ENCODE measurements at places on chromosomes 6 and 20. TPM values are rescaled to one million over a fixed set of nuclear protein-coding genes. Genes with fewer than 3 reads are reported as not detected.

Gene VSTM2L
- 14.1 TPM for total RNA-seq

Gene MAP3K7
- total RNA-seq, result 22.0 TPM

Gene SPATA25
- 1.1 TPM for total RNA-seq

Gene JPH2
- total RNA-seq, result 4.6 TPM

Gene POM121L2
- not detected for total RNA-seq

Gene RAET1E
- not detected for total RNA-seq

Gene DPPA5
- total RNA-seq, result not detected

Gene OR2B6
- not detected for total RNA-seq

Gene FRS3
- total RNA-seq, result 5.9 TPM

Gene KCNK17
- total RNA-seq, result 5.5 TPM

Gene MEI4
- total RNA-seq, result not detected

Gene CLPSL1
- not detected for total RNA-seq

Gene IMPG1
- not detected for total RNA-seq

Gene C6orf52
- 1.3 TPM for total RNA-seq

Gene ELOVL4
- 0.24 TPM for total RNA-seq

- H3K4me1 ChIP-seq, result no peaks in the 10 kb centered on the region
- no peak for DNase-seq
- H3K27ac ChIP-seq, result no peak overlapping the region
- no peaks in the 10 kb centered on the region for H3K27me3 ChIP-seq
- H3K36me3 ChIP-seq, result no peaks in the 10 kb centered on the region
Measured at GRCh38 chr6:122374307-122374706, 25.1 kb upstream of the HSF2 start.

- no peaks in the 10 kb centered on the region for H3K4me1 ChIP-seq
- no peaks in the 10 kb centered on the region for H3K27me3 ChIP-seq
- H3K36me3 ChIP-seq, result peaks cover 40% of the 10 kb centered on the region
- DNase-seq, result no peak
- no peak overlapping the region for H3K4me3 ChIP-seq
Measured at GRCh38 chr6:129617986-129618385, 92.0 kb downstream of the ARHGAP18 start.

GRCh38 chr20:50020288-50020687 lies 37.5 kb downstream of the SNAI1 start:
- no peaks in the 10 kb centered on the region for H3K36me3 ChIP-seq
- no peak overlapping the region for H3K27ac ChIP-seq
- no peak overlapping the region for H3K4me3 ChIP-seq
- DNase-seq, result no peak

DNA sequence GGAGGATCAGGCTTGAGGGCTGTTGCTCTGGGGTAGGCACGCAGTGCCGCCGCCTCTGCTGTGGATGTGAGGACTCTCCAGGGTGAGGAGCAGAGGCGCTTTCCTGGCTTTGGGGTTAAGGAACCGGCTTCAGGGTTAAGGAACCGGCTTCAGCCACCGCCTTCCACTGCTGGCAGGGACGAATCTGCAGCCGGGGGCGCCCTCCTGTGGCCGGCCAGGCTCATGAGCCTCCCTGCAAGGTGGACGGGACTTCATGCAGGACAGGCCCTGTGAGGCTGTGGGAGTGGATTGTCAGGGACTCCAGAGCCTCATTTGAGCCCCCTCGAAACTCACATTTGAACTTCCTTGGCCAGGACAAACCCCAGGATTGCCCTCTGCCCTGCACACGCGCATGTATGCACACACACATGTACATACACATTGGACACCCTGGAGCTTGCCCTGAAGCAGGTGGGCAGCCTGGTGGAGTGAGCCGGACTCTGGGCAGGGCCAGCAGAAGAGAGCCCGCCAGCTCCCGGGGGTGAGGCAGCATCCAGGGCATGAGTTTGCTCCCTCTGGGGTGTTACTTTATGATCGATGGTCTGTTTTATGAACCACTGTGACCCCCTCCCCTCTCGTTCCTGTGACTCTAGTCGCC lies 146.9 kb downstream of the PHACTR3 start:
- H3K36me3 ChIP-seq, result no peaks in the 10 kb centered on the region
- DNase-seq, result peak; percentile 78
- H3K4me1 ChIP-seq, result peaks cover 16% of the 10 kb centered on the region
- H3K27ac ChIP-seq, result no peak overlapping the region
- H3K27me3 ChIP-seq, result peaks cover 50% of the 10 kb centered on the region

- peak overlapping the region; percentile 28 for H3K27ac ChIP-seq
- no peaks in the 10 kb centered on the region for H3K36me3 ChIP-seq
- H3K27me3 ChIP-seq, result no peaks in the 10 kb centered on the region
- no peak overlapping the region for H3K4me3 ChIP-seq
- DNase-seq, result no peak
Measured at GRCh38 chr6:108608453-108609275, 47.9 kb downstream of the FOXO3 start.

- no peaks in the 10 kb centered on the region for H3K36me3 ChIP-seq
- H3K4me3 ChIP-seq, result no peak overlapping the region
- H3K27me3 ChIP-seq, result peaks cover 3% of the 10 kb centered on the region
- peaks cover 28% of the 10 kb centered on the region for H3K4me1 ChIP-seq
- H3K27ac ChIP-seq, result no peak overlapping the region
Measured at GRCh38 chr20:38880952-38881735, 45.1 kb upstream of the FAM83D start.

- no peak overlapping the region for H3K27ac ChIP-seq
- H3K27me3 ChIP-seq, result no peaks in the 10 kb centered on the region
- peaks cover 9% of the 10 kb centered on the region for H3K4me1 ChIP-seq
- no peak overlapping the region for H3K4me3 ChIP-seq
- H3K36me3 ChIP-seq, result peaks cover 78% of the 10 kb centered on the region
Measured at GRCh38 chr6:160042014-160042773, 73.3 kb downstream of the IGF2R start.

DNA sequence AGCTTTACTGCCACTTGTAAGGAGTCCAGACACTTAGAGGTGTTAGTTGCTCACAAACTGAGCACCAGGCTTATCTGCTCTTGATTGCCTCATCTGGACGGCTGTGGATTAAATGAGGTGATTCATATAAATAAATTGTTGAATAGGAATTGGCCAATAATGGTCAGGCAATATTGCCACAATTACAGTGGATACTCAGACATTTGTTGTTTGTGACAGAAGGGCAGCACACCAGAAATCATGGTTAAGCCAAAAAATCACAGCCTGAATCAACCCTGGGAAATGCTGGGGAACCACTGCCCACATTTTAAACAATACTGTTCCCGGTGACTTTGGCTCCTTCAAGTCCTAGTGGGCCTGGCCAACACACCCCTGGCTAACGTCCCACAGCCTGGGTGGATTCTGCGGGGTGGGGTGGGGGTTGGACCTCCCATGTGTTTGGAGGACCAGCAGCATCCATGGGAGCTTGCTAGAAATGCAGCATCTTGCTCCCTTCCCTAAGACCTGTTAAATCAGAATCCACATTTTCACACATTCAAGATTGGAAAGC lies 29.5 kb upstream of the SPDEF start:
- H3K4me3 ChIP-seq, result no peak overlapping the region
- H3K4me1 ChIP-seq, result no peaks in the 10 kb centered on the region
- no peaks in the 10 kb centered on the region for H3K27me3 ChIP-seq
- DNase-seq, result no peak
- H3K27ac ChIP-seq, result no peak overlapping the region

GRCh38 chr20:63210011-63210605 lies 5.8 kb downstream of the YTHDF1 start:
- no peak overlapping the region for H3K27ac ChIP-seq
- no peaks in the 10 kb centered on the region for H3K27me3 ChIP-seq
- no peak for DNase-seq
- peaks cover 91% of the 10 kb centered on the region for H3K36me3 ChIP-seq
- peaks cover 38% of the 10 kb centered on the region for H3K4me1 ChIP-seq
- H3K4me3 ChIP-seq, result no peak overlapping the region

GRCh38 chr20:46400828-46401477 lies 5.5 kb downstream of the ELMO2 start:
- H3K4me1 ChIP-seq, result peaks cover 89% of the 10 kb centered on the region
- peak overlapping the region; percentile 81 for H3K27ac ChIP-seq
- no peak for DNase-seq
- H3K27me3 ChIP-seq, result no peaks in the 10 kb centered on the region
- peaks cover 23% of the 10 kb centered on the region for H3K36me3 ChIP-seq

- no peaks in the 10 kb centered on the region for H3K4me1 ChIP-seq
- no peak overlapping the region for H3K4me3 ChIP-seq
- no peaks in the 10 kb centered on the region for H3K27me3 ChIP-seq
- H3K27ac ChIP-seq, result no peak overlapping the region
- no peaks in the 10 kb centered on the region for H3K36me3 ChIP-seq
Measured at GRCh38 chr20:868279-868678, 34.8 kb downstream of the FAM110A start.

- no peaks in the 10 kb centered on the region for H3K36me3 ChIP-seq
- H3K27ac ChIP-seq, result no peak overlapping the region
- peaks cover 49% of the 10 kb centered on the region for H3K4me1 ChIP-seq
- DNase-seq, result no peak
- H3K4me3 ChIP-seq, result no peak overlapping the region
Measured at GRCh38 chr20:48797850-48798747, 29.7 kb downstream of the PREX1 start.

GRCh38 chr6:76764057-76764456 lies 691.6 kb upstream of the IMPG1 start:
- no peaks in the 10 kb centered on the region for H3K4me1 ChIP-seq
- no peak overlapping the region for H3K27ac ChIP-seq
- H3K4me3 ChIP-seq, result no peak overlapping the region
- no peaks in the 10 kb centered on the region for H3K36me3 ChIP-seq

- H3K27ac ChIP-seq, result no peak overlapping the region
- peaks cover 23% of the 10 kb centered on the region for H3K4me1 ChIP-seq
- H3K36me3 ChIP-seq, result peaks cover 7% of the 10 kb centered on the region
- no peak overlapping the region for H3K4me3 ChIP-seq
- no peak for DNase-seq
- H3K27me3 ChIP-seq, result no peaks in the 10 kb centered on the region
Measured at GRCh38 chr6:85580118-85580877, 13.4 kb downstream of the SNX14 start.

DNA sequence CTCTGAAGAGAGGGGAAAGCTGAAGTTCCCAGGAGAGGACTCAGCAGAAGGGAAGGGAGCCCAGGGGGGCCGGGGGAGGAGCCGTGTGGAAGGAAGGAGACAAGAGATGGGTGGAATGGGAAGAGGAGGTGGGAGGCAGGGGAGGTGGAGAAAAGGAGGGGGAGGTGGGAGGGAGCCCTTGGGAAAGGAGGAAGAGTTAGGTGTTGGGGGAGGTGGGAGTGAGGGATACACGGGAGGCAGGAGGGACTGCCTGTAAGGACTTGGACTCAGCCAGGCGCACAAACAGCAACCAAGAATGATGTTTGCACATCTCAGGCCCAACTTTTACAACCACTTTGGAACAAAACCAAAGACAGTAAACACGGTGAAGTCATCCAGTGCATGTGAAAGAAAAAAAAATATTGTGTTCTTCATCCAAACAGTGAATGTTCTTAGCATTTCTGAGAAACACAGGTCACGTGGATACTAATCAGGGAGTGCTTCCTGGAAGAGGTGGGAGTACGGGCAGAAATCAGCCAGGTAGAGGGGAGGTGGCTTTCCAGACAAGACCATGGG lies 17.4 kb upstream of the LSM14B start:
- DNase-seq, result no peak
- no peak overlapping the region for H3K27ac ChIP-seq
- H3K4me3 ChIP-seq, result no peak overlapping the region
- no peaks in the 10 kb centered on the region for H3K36me3 ChIP-seq

GRCh38 chr6:17703256-17703694 lies 3.5 kb downstream of the NUP153 start:
- H3K36me3 ChIP-seq, result no peaks in the 10 kb centered on the region
- DNase-seq, result no peak
- H3K27ac ChIP-seq, result no peak overlapping the region
- no peaks in the 10 kb centered on the region for H3K27me3 ChIP-seq
- H3K4me3 ChIP-seq, result no peak overlapping the region
- H3K4me1 ChIP-seq, result peaks cover 60% of the 10 kb centered on the region

- H3K4me3 ChIP-seq, result no peak overlapping the region
- no peaks in the 10 kb centered on the region for H3K4me1 ChIP-seq
- no peak for DNase-seq
Measured at GRCh38 chr6:48977573-48977972, 485.5 kb downstream of the MMUT start.

DNA sequence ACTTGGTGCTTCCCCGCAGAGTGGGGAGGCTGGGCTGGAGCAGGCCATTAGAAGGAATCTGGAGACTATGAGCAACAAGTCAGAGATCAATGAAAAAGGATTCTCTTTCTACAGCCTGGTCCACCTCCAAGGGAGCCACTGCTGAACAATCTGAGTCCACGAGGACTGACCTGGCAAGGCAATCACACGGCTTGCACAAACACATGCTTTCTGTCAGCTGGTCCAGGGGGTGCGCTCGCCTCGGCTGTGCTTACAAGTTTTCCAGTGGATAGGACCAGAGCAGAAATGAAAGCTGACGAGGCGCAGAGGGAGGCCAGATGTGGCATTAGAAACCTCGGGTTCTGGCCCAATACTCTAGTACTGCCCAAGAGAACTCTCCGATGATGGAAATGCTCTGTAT lies 18.1 kb downstream of the KCNK5 start:
- H3K27ac ChIP-seq, result no peak overlapping the region
- no peak for DNase-seq
- no peaks in the 10 kb centered on the region for H3K27me3 ChIP-seq
- H3K36me3 ChIP-seq, result no peaks in the 10 kb centered on the region

DNA sequence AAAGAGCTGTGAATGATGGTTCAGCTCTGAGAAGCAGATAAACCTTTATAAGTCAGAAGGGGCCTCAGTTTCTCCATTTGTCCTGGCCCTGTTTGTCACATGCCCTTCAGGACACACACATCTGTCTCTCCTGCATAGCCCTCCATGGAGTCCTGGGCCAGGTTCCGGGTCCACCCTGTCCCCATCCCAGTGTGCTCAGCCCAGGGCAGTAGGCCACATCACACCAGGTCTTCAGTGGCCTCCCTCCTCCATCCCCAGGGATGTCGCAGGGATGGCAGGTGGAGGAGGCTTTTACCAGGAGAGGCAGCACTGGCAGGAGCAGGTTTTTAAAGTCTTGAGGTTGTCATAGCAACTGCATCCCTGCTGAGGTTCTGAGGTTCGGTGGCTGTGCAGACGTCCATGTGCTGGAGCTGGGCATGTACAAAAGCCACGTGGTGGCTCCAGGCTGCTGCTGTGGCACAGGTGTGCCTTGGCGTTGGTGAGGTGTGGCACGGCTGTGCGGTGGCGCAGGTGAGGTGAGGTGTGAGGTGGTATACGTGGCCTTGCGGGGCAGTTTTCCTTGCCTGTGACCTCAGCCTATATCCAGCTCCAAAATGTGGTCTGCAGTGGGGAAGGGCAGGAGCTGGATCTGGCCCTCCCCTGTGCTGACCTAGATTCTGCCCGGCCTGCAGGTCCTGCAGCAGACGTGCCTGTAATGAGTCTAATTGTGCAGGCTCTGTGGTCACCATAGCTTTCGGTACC lies 8.0 kb upstream of the NPBWR2 start:
- no peaks in the 10 kb centered on the region for H3K36me3 ChIP-seq
- no peak overlapping the region for H3K4me3 ChIP-seq
- H3K4me1 ChIP-seq, result peaks cover 5% of the 10 kb centered on the region
- H3K27me3 ChIP-seq, result no peaks in the 10 kb centered on the region
- no peak overlapping the region for H3K27ac ChIP-seq
- no peak for DNase-seq
